ENCODE measurements at places on chromosomes 7 and 10.

- no peak for DNase-seq
These were observed 157.4 kb downstream of the DYNC1I1 start for GRCh38 chr7:95929710-95930280.

- DNase-seq = no peak
These were observed 418.1 kb downstream of the GFRA1 start for GRCh38 chr10:115854740-115855435.

DNA sequence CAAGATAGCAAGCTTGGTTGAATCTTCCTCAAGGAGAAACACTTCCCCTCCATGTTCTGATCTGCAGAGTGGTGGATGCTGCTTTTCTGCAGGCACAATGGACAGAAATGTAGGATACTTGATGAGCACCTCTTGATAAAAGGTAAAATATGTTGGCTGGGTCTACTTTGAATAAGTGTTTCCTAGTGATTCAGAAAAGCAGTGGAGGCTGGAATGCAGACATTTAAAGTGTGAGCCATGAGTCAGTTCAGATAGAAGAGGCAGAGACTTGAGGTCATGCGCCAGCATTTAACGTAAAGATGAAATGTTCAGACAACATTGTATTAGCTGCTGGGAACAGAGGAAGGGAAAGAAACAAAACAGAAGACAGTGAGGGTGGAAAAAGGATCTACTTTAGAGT lies 403.1 kb downstream of the ADRA2A start:
- no peak for DNase-seq

DNA sequence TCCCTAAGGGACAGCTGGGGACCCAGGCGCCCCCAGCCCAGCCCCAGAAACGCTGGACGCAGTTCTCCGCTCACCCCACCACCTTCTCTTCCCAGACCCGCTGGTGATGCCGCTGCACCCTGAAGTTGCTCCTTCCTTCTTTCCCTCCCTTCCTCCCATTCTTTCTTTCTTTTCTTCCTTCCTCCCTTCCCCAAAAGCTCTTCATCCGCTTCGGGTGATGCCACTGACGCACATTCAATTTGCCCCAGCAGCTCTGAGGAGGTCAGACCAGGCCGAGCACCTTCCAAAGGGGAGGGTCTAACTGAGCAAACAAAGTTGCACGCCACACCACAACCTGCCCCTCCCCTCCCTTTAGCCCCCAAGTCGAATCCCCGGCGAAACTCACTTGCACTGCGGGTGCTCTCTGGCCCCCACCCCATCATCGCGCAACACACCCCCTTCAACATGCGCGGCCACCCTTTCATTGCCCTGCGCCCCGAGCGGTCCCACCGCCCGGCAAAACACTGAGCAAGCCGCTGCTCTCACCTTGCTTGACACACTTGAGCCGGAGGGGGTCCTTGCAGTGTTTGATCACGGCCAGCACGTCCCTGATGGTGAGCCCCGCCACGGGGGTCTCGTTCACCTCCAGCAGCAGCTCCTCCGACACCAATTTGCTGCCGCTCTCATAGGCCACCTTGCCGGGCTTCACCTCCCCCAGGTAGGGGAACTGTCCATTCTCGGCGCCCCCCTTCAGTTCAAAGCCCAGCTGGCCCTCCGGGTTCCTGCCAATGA lies 787 bp downstream of the MAGI2 start:
- DNase-seq = peak; percentile 5
